ENCODE measurements at places on chromosomes 1 and 21.

GRCh38 chr1:203273869-203274602 lies 31.3 kb upstream of the BTG2 start:
- DNase-seq: no peak

DNA sequence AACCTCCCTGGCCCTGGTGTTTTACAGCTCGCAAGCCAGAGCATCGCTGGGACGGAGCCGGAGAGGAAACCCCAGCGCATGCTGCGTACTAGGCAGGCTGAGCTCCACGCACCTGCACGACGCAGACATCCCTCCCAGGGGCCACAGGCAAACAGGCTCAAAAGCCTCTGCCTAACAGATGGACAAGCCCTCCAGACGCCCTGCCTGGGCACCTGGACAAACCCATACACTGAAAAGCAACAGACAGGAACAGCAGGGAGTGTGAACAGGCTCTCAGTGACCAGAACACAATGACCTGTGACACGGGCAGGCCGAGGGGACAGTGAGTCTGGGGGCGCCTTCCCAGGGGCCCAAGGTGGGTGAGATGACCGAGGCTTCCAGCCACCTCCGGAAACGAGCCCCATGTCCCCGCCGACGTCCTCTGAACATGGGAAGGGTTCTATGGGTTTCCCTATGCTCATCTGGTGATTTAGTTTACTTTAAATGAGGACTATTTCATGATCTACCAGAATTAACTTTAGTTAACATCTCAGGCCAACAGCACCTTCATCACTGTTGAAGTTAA lies 40.3 kb downstream of the NPHP4 start:
- no peak for DNase-seq

DNA sequence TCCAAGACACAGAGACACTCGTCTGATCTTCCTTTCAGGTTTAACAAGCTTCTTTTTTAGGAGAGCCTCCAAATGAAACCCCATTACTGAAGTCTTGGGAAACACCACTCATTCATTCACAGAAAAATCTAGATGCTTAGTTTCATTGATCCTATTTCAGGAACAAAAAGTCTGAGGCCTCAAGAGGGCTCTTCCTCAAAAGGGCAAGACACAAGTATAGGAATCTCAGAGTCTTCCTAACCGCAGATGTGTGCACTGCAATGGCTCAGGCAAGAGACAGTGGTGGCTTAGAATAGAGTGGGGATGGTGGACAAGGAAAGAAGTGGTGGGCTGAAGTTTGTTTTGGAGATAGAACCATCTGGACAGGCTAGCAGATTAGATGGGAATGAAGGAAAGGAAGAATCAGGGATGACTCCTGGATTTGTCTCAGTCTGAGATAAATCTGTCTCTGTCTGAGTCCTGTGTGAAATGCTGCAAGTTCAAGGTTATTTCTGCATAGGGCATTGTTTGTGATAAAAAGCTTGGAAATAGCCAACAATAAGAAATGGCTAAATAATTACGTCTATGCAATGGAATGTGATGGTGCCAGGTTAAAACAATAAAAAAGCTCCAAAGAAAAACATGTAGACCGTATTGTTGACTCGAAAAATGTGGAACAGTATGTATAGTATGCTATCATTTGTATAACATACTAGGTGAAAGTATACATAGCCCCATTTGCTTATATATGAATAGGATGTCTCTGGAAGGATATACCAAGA lies 8.9 kb upstream of the CTSE start:
- no peak for DNase-seq

DNA sequence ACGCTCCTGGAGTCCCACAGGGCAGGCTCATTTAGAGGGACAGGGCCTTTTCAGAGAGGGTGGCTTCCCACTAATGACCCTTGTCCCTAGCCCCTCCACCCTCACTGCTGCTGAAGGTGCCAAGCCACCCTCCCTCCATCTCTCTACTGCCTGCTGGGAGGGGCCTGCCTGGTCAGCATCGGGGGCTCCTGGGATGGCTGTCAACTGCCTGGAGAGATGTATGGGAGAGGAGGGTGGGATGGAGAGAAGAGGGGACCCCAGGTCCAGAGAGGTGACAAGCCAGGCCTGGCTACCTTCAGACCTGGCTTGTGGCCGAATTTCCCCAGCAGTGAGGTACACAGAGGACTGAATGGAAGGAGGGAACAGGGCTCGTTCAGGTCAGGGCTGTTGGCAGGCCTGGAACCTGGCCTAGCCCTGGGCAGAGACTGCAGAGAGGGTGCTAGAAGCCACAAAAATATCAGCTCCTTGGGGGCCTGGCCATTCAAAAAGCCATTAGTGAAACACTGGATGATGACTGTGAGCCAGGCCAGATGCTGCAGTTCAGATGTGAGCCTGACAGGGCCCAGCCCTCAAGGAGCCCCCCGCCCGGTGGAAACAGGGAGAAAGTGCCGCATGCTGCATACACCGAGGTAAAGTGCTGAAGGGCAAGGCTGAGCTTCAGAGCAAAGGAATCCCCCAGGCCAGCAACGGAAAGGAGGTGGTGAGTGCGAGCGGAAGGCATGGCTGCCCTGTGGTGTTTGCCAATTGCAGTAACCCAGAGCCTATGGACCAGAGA lies 20.0 kb downstream of the MMEL1 start:
- DNase-seq: no peak

DNA sequence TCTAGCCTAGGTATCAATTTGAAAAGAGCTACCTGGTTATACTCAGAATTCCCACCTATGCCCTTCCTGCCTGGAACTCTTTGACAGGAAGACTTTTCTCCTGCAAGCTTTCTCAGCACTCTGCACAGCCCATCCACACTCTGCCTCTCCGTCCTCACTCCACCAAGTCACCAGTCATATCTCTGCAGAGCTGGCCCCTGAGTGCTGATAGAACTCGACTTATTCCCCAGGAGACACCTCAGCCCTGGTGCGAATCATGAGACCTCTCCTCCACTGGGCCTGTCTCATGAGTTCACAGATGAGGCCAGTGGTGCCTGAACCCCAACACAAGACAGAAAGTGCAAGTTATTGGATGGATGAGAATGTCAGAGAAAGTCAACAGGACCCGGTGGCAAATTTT lies 32.0 kb downstream of the COLGALT2 start:
- DNase-seq: no peak

GRCh38 chr1:54297596-54298283 lies 97.8 kb downstream of the MRPL37 start:
- no peak for DNase-seq

Data from stimulated activated CD8-positive, alpha-beta memory T cell treated with anti-CD3 and anti-CD28 coated beads, Interleukin-2, amount 100 ng/mL, for 1 hour (primary cell).